Fibroblast of skin of left quadriceps (primary cell): ENCODE measurements at places on chromosomes 5 and 9.

GRCh38 chr9:130906735-130907416 lies 10.3 kb upstream of the QRFP start:
- no peak for DNase-seq

DNA sequence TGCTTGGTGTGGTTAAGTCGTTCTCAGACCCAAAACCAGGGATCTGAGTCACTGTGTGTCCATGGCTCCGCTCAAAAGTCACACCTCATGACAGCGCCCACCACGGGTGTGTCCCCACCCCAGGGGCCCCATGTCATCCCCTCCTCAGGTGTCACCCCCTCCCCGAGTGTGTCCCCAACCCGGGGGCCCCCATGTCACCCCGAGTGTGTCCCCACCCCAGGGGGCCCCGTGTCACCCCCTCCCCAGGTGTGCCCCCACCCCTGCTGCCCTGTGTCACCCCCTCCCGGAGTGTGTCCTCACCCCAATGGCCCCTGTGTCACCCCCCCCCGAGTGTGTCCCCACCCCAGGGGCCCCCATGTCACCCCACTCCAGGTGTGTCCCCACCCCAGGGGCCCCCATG lies 5.1 kb downstream of the LRRC14B start:
- DNase-seq: no peak

DNA sequence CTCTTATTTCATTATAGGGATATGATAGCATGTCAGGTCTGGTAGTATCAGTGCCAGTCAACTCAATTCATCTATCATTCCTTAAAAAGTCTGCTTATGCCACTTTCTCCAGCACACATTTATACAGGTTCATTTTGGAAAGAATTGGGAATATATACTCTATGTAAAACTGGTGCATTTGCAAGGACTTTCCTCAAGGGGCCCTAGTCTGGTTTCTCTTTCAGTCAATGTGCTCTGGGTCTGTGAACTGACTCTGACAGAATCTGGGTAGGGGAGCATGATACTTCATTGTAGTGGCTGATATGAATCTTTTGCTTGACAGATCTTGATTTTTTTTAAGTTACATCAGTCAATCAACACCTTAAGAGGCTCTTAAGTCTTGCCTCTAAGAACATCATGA lies 313.9 kb downstream of the HTR1A start:
- DNase-seq: no peak

- no peak for DNase-seq
Measured at GRCh38 chr9:15370466-15371447, 51.9 kb upstream of the SNAPC3 start.

- no peak for DNase-seq
Measured at GRCh38 chr5:113197456-113198200, 221.0 kb downstream of the DCP2 start.

GRCh38 chr9:97397220-97397619 lies 14.7 kb upstream of the TDRD7 start:
- DNase-seq: no peak

DNA sequence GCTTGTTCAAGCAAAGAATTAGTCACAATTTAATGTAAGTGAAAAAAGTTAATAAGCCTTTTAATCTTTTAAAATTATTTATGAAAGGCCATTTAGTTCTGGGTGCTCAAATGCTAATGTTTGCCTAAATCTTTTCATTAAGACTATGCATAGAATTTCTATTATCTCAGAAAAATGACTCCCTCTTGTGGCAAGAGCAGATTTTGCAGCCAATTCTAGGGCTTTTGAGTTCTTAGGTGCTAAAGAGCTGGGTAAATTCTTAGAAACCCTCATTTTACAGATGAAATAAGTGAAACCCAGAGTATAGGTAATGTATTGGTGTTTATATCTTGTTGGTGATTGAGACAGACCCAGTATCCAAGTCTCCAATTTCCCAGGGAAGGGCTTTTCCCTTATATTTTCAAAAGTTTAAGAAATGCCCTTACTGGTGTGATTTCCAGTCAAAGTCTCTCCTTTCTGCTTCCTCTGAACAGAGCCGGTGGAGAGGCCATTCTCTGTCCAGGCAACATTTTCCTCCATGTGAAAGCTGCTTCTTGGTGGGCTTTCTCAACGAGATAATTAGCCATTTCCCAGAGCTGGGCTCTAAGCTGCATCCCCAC lies 24.1 kb upstream of the PCSK5 start:
- peak; percentile 20 for DNase-seq

DNA sequence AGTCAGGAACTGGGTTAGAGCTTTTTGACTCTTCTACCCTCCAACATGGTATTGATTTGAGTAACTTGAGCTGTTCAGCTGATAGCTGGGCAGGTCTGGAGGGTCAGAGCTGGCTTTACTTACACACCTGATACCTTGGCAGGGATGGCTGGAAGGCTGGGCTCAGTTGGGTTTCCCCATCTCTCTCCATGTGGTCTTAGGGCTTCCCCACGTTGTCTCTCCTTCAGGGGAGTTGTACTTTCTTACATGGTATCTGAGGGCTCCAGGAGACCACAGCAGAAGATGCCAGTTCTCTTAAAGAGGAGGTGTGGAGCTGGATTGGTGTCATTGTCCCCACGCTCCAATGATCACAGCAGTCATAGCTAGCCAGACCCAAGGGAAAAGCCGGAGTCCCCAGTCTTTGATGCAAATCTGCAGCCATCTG lies 25.6 kb downstream of the ISOC1 start:
- no peak for DNase-seq

GRCh38 chr9:134350416-134350994 lies 24.2 kb downstream of the RXRA start:
- DNase-seq: no peak

GRCh38 chr9:35627575-35627974 lies 9.4 kb upstream of the CD72 start:
- no peak for DNase-seq

DNA sequence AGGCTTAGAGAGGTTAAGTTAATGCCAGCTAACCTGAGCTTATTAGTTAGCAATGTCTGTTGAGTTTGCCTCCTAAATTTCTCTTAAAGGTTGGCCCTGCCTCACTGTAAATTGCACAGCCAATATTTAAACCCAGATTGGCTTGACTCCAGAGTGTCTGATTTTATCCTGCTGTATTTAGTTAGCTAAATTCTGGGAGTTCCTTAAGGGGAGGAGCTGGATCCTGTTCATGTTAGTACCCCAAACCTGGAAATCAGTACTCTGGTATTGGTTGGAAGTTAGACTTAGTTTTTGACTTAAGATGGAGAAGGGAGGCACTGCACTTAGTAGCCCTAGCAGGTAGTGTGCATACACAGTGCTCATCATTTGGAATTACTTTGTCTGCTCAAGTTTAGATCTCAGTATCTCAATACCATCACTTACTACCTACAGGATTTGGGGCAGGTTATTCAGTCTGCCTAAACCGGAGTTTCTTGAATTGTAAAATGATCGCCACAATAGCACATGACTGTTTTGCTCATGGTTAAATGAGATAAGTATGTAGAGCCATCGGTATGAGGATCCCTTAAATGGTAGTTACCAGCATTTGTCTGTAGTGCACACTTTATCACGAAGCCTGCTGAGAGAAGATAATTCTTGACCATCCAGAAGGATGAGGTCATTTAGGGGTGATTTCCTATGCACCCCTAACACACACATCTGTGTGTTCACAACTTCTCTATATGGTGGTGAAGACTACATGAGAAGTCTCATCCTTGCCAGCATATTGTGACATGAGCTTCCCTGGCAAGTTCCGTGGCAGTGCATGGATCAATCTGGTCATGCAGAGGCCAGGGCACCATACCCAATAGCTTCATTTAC lies 264.8 kb upstream of the TRIM32 start:
- DNase-seq: no peak

GRCh38 chr9:37922363-37923117 lies 18.6 kb upstream of the SLC25A51 start:
- DNase-seq: no peak

DNA sequence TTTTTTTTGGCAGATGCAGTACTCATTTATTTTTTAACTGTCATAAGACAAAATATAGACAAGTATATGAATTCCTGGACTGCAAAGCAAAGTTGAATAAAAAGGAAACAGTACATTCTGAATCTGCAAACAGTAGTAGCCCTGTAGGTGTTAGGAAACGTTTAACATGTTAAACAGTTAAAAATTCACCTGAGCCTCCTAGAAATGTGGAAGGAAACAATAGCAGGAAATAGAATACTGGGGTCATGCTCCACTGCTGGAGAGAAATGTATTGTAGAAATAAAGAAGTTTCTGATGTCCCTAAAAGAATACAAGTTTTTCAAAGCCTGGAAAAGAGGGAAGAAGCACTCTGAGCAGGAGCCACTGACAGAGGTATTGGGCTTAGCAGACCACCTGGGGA lies 866.0 kb downstream of the PTPRD start:
- DNase-seq: no peak

- no peak for DNase-seq
Measured at GRCh38 chr9:36903541-36904435, 130.3 kb downstream of the PAX5 start.

GRCh38 chr5:78500028-78500427 lies 139.6 kb downstream of the SCAMP1 start:
- no peak for DNase-seq

DNA sequence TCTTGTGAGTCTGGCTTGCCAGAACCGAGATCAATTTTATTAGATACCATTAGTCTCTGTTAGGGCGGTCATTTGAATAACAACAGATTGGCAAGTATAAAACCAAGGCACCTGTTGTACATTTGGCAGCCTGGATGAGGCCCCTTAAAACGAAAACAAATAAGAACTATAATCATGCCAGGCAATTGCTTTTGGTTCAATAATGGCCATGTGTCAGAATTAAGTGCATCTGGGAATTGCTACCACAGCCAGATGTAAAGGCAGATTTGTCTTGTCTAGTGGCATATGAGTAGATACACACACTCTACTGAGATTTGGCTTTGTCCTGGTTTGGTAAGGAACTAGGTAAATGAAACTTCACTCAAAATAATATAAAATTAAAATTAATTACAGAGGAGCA lies 1046.2 kb upstream of the DMAC1 start:
- no peak for DNase-seq

GRCh38 chr9:73741316-73741715 lies 589.7 kb downstream of the ANXA1 start:
- no peak for DNase-seq
